Activated CD8-positive, alpha-beta memory T cell treated with anti-CD3 and anti-CD28 coated beads, Interleukin-2, amount 10 ng/mL, durations not matched to agents 7 days and 5 days (primary cell): ENCODE measurements at places on chromosomes 11 and 22. TPM values are rescaled to one million over a fixed set of nuclear protein-coding genes. Genes with fewer than 3 reads are reported as not detected.

The USP2 gene
- total RNA-seq: 0.28 TPM

The MCHR1 gene
- not detected for total RNA-seq

The EFCAB6 gene
- total RNA-seq: 0.14 TPM

The PRG3 gene
- total RNA-seq: not detected

The IFITM10 gene
- 0.96 TPM for total RNA-seq

The CDCA5 gene
- 128 TPM for total RNA-seq

The TMEM151A gene
- total RNA-seq: not detected

The PNPLA3 gene
- total RNA-seq: 0.19 TPM

The IRAG1 gene
- not detected for total RNA-seq

The ATP5MG gene
- 278 TPM for total RNA-seq

The GGT5 gene
- total RNA-seq: 0.40 TPM

The DERL3 gene
- 18.1 TPM for total RNA-seq

The DMC1 gene
- 16.9 TPM for total RNA-seq

The RPS6KA4 gene
- 31.1 TPM for total RNA-seq

The PGR gene
- not detected for total RNA-seq

The OR51S1 gene
- total RNA-seq: not detected

The PHOX2A gene
- not detected for total RNA-seq

The SCGB1C1 gene
- total RNA-seq: not detected
